ENCODE measurements at places on chromosomes 1 and 21.

DNA sequence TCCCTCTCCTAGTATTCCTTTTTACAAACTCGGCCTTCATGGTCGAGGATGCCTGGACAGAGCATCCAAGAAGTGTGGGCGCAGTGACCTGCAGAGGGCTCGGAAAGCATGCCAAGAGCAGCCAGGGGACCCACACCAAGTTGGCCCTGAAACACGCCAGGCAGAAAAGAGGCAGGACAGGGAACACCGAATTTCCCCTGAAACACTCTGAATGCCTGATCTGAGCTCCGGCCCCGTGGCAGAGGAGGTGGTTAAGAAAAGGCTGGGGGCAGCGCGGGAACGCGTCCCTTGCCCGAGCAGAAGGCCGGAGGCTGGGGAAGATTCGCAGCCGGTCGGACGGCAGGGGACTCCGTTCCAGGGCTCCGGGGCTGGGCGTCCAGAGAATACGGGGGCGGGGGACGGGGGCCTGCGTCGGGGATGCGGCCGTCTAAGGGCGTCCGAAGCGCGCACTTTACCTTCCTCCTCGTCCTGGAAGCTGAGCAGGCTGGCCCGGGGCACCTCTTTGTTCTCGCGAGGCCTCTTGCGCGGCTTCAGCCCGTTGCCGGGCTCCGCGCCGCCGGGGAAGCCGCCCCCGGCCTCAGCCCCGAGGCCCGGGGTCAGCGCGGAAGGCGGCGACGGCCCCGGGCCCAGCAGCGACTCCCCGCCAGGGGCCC is 558 bp downstream of the PAXBP1 start:
- DNase-seq = no peak

DNA sequence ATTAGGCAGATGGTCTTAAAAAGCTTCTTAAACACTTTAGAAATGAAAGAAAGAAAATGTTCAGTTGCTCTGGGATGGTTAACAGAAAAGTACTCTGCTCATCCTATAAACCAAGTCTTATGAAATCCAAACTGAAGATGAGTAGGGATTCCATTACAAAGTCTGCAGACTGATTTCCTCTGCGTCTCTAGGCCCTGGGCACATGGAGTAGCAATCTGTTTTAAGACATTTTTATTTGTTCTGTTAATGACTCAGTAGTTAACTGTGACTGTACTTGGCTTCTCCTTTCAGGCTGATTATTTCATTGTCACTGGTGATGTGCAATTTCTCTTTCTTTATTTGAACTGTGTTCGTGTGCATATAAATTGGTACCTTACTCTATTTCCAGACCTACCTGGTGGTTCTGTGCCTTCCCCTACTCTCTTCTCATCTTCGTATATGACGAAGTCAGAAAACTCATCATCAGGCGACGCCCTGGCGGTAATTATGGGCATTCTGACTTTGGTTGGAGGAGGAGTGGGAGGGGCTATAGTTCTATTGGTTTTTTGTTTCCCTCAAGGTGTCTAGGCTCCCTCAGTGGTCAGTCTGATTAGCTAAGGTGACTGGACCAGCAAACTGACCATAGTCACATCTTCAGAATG is 30.6 kb downstream of the ATP1A1 start:
- DNase-seq = no peak

GRCh38 chr1:3676581-3677470 is 24.5 kb downstream of the TP73 start:
- DNase-seq = no peak

- no peak for DNase-seq
Observed at GRCh38 chr1:92343061-92343460, 44.2 kb downstream of the RPAP2 start.

DNA sequence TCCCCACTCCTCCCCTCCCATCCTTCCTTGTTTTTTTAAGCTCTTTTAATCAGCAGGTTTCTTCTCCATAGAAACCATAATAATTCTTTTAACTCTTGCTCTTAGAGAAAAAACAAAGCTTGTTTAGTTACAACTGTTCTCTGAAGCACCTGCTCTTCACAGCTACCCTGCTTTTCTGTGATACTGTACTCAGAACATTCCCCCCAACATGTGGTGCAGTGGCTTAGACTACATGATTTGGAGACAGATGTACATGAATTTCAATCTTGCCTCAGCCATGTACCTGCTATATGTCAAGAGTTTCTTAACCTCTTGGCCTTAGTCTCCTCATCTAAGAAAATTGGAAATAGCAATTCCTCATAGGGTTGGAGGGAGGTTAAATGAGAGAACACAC is 33.5 kb downstream of the LAMC2 start:
- DNase-seq = no peak

DNA sequence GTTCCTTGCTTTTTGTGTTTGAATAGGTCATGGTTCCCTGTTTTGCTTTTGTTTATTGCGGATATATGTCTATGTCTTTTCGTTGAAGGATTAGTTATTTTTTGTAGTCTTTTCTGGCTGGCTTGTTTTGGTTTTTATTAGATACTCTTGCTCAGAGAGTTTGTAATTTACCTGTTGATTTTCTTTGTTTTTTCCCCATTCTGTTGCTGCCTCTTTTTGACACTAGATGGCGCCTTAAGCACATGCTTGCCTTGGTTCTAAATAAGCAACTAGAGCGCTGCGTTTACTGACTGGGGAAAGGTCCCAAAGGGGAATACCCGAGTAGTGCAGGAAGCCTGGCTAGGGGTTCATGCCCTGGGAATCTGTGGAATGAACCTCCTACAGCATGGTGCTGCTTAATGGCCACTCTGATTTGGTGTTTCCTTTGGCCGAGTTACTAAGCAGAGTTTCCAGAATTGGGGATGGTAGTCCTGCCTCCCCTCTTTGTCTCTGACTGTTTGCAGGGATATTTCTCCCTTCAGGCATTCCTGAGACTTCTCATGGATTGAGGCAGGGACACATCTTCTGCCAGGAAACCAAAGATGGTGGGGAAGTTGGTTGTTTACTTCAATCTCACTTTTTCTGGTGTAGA is 143.2 kb downstream of the PTPRU start:
- no peak for DNase-seq

- no peak for DNase-seq
Observed at GRCh38 chr1:71001624-71002023, 46.0 kb downstream of the PTGER3 start.

DNA sequence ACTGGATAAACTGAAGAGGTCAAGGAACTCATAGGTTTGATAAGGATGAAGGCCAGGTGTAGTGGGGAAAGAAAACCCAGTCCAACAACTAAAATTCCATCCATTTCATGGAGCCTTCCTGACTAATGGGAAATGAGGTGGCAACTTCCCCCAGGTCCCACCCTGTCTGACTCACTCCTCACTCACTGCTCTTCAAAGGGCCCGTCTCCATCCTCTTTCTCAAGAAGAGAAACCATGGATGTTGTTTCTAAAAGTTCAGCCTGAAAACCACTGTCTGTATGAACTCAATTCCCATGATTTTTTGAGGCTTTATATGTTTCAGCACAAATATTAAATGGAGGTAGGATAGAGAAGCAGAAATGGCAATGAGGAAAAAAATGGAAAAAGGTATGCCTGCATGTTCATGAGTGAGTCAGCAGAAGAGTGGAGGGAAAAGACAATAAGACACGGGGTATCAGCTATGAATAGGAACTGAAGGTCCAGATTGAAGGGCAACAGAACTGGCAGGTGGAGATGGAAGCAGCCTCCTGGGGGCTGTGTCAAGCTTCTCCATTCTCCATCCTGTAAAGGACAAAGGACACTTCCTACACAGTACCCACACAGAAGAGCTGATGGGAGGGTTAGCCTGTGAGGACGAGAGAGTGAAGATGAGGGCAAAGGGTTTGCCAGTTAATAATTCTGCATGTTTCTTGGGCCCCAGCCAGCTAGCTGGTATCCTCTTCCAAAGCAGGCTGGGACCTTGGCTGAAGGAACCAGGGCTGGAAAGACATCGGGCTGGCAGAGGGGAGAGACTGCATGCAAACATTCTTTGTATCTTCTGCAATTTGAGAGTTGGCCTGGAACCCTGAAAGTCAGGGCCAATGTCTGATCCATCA is 5.5 kb upstream of the ELOVL1 start:
- no peak for DNase-seq

- peak; percentile 76 for DNase-seq
Observed at GRCh38 chr1:21939650-21940374, 2.7 kb upstream of the HSPG2 start.

DNA sequence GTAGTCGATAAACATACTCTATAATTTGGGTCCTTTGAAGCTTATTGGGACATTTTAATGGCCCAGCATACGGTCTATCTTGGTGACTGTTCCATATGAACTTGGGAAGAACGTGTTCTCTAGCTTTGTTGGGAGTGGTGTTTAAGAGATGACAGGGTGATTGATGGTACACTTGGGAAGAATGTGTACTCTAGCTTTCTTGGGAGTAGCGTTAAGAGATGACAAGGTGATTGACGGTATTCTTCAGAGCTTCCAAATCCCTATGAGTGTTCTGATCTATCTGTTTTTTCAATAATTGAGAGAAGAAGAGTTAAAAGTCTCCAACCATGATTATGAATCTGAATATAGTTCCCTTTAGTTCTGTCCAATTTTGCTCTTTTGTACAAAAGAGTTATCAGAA is 9.4 kb downstream of the NPHP4 start:
- DNase-seq = no peak

All from thoracic aorta (tissue), 2 donors.